Stimulated activated CD4-positive, alpha-beta T cell treated with anti-CD3 and anti-CD28 coated beads, Interleukin-2, amount 100 ng/mL, for 24 hours (primary cell): ENCODE measurements at places on chromosomes 1 and 21.

DNA sequence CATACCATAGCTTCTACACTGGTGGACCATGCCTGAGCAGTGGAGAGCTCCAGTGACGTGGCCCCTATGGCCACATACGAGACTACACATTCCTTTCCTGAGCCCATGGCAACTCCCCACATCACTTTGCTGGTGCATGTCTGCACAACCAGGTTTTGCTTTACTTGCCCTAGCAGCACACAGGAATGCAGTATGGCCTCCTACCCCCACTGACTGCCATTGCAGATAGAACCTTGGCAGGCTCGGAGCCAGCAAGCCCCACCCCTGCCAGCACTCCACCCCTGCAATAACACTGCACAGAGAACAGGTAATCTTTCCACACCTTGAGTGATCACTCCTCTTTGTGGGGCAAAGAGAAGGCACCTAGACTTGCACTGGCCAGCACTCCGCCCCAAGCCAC is 531.9 kb upstream of the CAMK1G start:
- DNase-seq: no peak

DNA sequence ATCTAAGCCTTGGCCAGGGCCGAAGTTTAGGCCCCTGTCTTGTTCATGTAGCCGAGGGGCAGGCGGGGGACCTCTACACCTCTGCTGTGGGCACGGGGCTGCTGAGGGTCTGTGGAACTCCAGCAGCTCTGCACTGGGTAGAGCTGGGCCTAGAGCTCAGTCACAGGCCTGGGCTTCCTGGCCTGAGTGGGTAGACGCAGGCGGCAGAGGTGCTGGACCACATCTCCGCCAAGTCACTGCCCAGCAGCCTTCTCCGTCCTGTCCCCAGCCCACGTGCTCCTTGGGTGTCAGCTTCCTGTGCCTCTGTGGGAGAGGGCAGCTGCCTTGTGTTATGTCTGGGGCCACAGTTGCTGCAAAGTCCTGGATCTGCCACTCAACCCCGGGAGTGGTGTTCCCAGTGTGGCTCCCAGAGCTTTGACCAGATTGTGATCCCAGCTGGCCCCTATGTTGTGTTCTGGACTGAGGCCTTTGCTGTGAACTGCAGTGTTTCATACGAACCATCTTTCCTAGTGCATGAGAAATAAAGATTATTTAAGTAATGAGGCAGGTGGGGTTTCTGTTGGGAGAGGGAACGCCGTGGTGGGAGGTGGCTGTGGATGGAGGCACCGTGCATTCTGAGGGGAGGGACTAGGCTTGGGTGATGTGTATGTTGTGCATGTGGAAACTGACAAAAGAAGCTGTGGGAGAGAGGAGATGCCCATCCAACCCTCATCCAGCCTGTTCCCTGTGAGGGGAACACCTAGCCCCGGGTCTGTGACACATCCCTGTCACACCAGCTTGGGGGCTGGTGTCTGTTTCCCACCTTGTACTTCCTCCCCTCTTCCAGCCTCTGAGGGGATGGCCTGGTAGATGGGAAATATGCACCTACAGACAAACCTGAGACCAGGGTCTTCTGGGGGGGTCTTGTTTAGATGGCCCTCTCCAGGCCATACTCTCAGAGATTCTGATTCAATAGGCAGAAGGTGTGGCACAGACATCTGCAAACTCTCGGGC is 12.2 kb downstream of the AMPD2 start:
- no peak for DNase-seq

GRCh38 chr1:91427741-91428140 is 23.1 kb upstream of the HFM1 start:
- no peak for DNase-seq

GRCh38 chr21:42313501-42313969 is 1.7 kb downstream of the TFF3 start:
- DNase-seq: no peak

GRCh38 chr1:237355022-237355421 is 313.0 kb downstream of the RYR2 start:
- DNase-seq: no peak

GRCh38 chr1:55898181-55898580 is 681.2 kb downstream of the PLPP3 start:
- no peak for DNase-seq

GRCh38 chr1:38527373-38527966 is 332.1 kb downstream of the RRAGC start:
- DNase-seq: peak; percentile 65

- no peak for DNase-seq
Measured at GRCh38 chr1:186009039-186009737, 275.0 kb downstream of the HMCN1 start.

- no peak for DNase-seq
Measured at GRCh38 chr1:201181726-201182125, 8.9 kb upstream of the IGFN1 start.

DNA sequence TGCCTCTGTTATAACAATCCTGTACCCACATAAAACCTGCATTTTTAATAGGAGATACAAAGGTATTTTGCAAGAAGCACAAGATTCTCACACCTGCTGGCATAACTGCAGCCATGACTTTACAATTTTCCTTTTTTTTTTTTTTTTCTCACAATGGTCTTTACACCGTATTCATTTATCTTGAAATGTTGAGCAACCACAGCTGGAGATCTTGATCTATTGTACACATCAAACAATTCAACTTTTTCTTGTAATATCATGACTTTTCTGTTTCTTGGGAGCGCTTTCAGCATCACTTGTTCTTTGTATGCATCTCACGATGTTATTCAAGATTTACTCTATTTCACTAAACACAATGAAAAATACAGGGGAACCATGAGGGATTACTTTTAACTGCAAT is 651.4 kb downstream of the KCNT2 start:
- no peak for DNase-seq

- no peak for DNase-seq
Measured at GRCh38 chr1:55255901-55256300, 40.7 kb upstream of the USP24 start.

GRCh38 chr1:53273526-53273925 is 35.2 kb upstream of the MAGOH start:
- DNase-seq: no peak

DNA sequence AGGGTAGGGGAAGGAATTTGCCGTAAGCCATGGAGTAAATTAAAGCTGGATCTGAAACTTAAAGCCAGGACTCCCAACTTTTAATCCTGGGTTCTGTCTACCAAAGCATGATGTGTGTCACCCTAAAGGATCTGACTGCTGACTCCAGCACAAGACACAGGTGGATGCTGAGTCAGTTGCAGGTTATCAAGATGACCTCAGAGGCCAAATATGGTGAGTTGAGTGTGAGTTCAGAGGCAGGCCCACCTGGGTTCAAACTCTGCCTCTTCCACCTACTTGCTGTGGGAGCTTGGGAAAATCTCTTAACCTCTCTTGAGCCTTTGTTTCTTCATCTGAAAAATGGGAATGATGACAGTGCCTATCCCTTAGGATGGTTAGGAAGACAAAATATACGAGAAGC is 16.7 kb upstream of the LDLRAP1 start:
- DNase-seq: no peak

DNA sequence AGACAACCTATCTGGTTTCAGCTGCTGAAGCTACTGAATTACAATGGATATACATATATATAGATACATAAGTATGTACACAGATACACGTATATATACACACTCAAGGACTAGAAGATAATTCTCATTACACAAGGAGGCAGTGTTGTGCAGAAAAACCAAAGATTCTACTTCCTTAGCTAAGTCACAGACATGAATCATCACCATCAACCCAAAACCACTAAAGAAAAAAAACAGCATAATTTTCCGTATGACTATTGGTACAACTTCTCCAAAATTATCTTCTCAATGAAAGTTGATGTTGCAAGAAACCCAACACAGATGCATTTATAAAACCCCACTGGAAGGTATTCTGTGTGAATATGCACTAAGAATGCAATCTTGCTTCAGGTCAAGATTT is 36.8 kb upstream of the RPF1 start:
- DNase-seq: no peak

DNA sequence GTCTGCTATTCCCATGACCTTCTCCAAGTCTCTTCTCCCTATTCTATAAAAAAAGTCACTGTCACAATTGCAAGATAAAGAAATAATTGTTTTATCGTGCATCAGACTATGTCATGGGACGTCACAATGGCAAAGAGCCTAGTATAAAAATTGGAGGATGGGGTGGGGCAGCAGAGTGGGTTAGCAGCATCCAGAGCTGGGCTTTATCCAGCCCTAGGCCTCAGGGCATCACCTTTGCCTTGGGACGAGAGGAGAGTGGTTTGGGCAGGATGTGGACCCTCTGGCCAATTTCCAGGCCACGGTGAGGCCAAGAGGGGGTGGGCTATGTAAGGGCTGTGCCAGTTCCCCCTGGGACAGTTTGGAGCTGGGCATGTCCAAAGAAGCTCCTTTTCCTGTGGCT is 25.7 kb downstream of the WNT4 start:
- DNase-seq: no peak

GRCh38 chr1:247430434-247430833 is 14.5 kb downstream of the NLRP3 start:
- DNase-seq: no peak

- no peak for DNase-seq
Measured at GRCh38 chr1:94309216-94309615, 71.8 kb upstream of the ARHGAP29 start.

- DNase-seq: no peak
Measured at GRCh38 chr1:38962113-38962512, 20.5 kb upstream of the RHBDL2 start.
